ENCODE measurements at places on chromosomes 3 and 15.

- H3K4me3 ChIP-seq: no peak overlapping the region
- H3K27ac ChIP-seq: no peak overlapping the region
- no peak for DNase-seq
- H3K4me1 ChIP-seq: no peaks in the 10 kb centered on the region
Measured at GRCh38 chr3:174873832-174874657, 14.9 kb downstream of the NAALADL2 start.

DNA sequence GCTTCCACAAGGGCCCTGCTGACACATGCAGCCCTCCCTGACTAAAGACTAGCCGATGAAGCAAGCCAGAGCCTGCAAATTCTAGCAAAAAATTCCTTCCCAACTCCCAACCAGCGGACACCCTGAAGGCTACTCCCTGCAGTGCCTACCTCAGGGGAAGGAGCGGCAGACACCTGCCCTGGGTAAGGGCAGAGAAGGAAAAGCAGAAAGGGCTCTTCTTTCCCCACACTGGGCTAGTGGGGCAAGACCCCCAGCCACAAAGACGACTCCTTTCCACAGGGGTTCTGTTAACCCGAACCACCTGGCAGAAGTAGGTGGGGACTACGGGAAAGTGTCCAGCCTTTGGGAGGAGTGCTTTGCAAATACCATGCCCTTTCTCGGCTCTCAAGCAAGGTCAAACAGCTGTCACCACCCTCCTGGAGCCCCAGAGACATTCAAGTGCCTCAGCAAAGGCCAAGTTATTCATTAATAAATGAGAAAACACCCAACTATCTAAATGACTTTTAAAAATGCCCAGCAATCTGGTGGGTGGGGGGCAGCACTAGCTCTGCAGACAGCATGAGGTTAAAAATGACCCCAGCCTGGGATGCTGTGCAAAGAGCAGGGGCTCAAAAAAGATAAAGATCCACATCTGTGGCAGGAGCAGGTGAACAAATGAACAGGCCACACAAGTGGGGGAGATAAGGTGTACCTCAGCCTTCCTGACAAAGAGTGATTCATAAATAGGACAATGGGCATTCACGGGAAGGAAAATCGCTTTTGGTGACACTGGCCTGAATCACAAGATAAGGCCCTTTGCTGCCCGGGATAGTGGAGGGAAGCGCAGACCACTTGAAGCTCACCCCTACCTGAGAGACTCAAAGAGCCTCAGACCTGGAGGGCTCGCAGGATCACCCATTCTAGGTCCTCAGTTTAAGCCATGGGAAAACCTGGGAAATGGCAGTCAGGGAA lies 33.0 kb downstream of the CCDC12 start:
- H3K27me3 ChIP-seq: no peaks in the 10 kb centered on the region
- H3K4me3 ChIP-seq: no peak overlapping the region
- DNase-seq: no peak
- H3K36me3 ChIP-seq: no peaks in the 10 kb centered on the region
- H3K27ac ChIP-seq: no peak overlapping the region

DNA sequence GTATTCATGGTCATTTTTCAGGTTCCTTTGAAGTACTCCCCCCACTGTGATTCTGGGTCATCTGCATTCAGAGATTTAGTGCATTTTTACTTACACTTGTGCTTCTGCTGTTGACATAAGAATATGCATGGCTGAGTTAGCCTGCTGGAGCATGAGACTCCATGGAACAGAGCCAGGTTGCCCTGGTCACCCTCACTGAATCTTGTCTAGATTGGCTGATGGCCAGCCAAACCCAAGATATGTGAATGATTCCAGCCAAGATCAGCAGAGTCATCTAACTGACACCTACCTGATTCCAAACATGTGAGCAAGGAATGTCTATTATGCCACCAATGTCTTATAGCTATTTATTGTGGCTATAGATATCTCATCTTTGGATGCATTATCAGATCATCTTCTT lies 25.1 kb downstream of the DTWD1 start:
- H3K27me3 ChIP-seq: no peaks in the 10 kb centered on the region
- no peaks in the 10 kb centered on the region for H3K36me3 ChIP-seq
- DNase-seq: no peak
- H3K4me3 ChIP-seq: no peak overlapping the region

DNA sequence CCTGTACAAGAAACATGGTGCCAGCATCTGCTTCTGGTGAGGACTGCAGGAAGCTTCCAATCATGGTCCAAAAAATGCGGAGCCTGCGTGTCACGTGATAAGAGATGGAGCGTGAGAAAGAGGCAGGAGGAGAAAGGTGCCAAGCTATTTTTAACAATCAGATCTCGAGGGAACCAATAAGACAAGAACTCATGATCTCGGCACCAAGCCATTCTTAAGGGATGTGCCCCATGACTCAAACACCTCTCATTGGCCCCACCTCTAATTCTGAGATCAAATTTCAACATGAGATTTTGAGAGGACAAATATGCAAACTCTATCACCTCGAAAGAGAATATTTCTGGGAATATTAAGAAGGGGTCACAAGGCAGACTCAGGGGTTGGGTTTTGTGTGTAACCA lies 107.2 kb downstream of the PYDC2 start:
- H3K4me1 ChIP-seq: no peaks in the 10 kb centered on the region
- H3K4me3 ChIP-seq: no peak overlapping the region
- no peak overlapping the region for H3K27ac ChIP-seq
- DNase-seq: peak; percentile 7

DNA sequence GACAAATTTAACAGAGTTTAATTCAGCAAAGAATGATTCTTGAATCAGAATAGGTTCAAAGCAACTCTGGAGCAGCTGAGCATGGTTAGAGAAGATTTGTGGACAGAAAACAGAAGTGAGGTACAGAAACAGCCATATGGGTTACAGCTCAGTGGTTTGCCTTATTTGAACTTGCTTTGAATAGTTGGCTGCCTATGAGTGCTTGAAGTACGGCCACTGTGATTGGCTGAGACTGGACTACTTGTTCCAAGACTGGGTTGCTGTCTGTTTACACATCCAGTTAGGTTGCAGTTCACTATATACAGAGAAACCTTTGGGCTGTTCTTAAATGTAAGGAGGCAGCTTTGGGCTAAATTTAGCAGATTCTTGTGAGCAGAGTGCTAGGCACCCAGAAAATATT lies 79.4 kb upstream of the CADPS start:
- peaks cover 3% of the 10 kb centered on the region for H3K4me1 ChIP-seq
- peak; percentile 9 for DNase-seq
- no peak overlapping the region for H3K27ac ChIP-seq
- H3K4me3 ChIP-seq: no peak overlapping the region

DNA sequence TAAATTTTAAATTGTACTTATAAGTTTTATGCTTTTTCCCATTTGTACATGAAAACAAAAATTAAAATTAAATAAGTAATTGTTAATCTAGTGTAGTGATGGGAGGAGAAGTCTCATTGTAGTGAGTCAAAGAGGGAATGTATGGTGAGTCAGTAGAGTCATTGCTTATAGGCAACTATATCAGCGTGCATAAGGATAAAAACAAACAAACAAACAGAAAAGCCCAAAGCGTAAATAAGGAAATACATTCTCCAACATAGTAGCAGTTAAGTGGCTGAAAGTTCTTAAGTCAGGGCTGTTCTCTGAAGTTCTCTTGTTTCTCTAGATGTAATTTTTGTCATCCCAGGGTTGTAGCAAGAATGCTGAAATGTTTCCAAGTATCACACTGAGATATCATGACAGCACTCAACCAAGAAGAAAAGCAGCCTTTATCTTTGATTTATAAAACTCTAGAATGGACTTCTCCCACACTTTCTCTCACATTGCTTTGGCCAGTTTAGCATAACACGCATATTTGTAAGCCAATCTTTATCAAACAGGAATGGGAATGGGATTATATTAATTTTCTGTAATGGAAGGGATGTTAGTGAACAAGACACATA lies 184.1 kb upstream of the TP63 start:
- H3K4me3 ChIP-seq: no peak overlapping the region

GRCh38 chr15:93073465-93073952 lies 15.5 kb downstream of the RGMA start:
- H3K27ac ChIP-seq: no peak overlapping the region
- H3K4me1 ChIP-seq: peaks cover 7% of the 10 kb centered on the region
- peak; percentile 37 for DNase-seq
- H3K4me3 ChIP-seq: no peak overlapping the region

DNA sequence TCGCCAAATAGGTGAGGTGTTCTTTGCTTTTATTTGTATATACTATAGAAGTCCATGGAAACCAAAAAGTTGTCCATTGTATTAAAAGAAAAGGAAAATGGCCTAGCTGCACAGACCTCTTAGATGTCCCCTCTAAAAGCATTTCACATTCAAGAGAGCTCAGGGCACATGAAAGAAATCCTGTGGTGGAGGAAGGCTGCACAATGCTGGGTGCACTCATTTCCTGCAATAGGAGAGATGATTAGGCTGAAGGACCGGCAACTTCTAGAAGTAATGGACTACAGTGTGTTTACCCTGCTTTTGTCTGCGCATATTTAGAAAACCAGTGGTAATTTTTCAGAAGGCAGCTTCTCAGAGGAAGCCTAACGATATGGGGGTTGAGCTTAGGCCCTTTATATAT lies 25.4 kb downstream of the PPM1L start:
- no peaks in the 10 kb centered on the region for H3K27me3 ChIP-seq
- no peak overlapping the region for H3K27ac ChIP-seq
- H3K36me3 ChIP-seq: no peaks in the 10 kb centered on the region
- H3K4me1 ChIP-seq: no peaks in the 10 kb centered on the region

GRCh38 chr3:104066658-104067057 lies 1300.1 kb upstream of the ALCAM start:
- no peaks in the 10 kb centered on the region for H3K36me3 ChIP-seq
- DNase-seq: peak; percentile 85
- H3K4me3 ChIP-seq: no peak overlapping the region
- H3K27ac ChIP-seq: no peak overlapping the region
- H3K27me3 ChIP-seq: no peaks in the 10 kb centered on the region

- no peaks in the 10 kb centered on the region for H3K27me3 ChIP-seq
- no peaks in the 10 kb centered on the region for H3K4me1 ChIP-seq
- no peak overlapping the region for H3K27ac ChIP-seq
- H3K36me3 ChIP-seq: no peaks in the 10 kb centered on the region
- no peak overlapping the region for H3K4me3 ChIP-seq
Measured at GRCh38 chr3:169563775-169564059, 99.8 kb downstream of the MECOM start.

GRCh38 chr3:13066236-13066635 lies 7.0 kb downstream of the IQSEC1 start:
- H3K4me3 ChIP-seq: no peak overlapping the region
- no peak for DNase-seq
- no peaks in the 10 kb centered on the region for H3K27me3 ChIP-seq
- no peaks in the 10 kb centered on the region for H3K36me3 ChIP-seq

GRCh38 chr3:5768281-5768945 lies 580.9 kb downstream of the EDEM1 start:
- no peaks in the 10 kb centered on the region for H3K27me3 ChIP-seq
- no peaks in the 10 kb centered on the region for H3K4me1 ChIP-seq
- H3K27ac ChIP-seq: no peak overlapping the region
- DNase-seq: no peak
- H3K36me3 ChIP-seq: no peaks in the 10 kb centered on the region

DNA sequence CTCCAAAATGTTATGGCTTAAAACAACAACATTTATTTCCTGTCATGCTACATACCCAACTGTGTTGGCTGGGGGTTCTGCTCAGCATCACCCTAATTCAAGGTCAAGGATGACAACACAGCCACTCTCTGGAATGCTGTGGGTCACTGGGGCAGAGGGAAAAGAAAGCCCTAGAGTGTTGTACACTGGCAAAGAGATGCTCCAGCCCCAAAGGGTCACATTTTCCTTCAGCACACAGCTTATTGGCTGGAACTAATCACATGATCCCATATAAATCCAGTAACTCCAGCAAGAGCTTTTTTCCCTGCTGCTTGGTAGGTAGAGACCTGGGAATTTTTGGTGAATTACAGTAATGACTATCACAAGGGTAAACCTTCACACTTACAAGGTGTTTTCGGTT lies 1041.4 kb downstream of the NTRK3 start:
- no peak overlapping the region for H3K4me3 ChIP-seq
- H3K27me3 ChIP-seq: no peaks in the 10 kb centered on the region
- no peaks in the 10 kb centered on the region for H3K4me1 ChIP-seq
- DNase-seq: no peak
- H3K36me3 ChIP-seq: no peaks in the 10 kb centered on the region

DNA sequence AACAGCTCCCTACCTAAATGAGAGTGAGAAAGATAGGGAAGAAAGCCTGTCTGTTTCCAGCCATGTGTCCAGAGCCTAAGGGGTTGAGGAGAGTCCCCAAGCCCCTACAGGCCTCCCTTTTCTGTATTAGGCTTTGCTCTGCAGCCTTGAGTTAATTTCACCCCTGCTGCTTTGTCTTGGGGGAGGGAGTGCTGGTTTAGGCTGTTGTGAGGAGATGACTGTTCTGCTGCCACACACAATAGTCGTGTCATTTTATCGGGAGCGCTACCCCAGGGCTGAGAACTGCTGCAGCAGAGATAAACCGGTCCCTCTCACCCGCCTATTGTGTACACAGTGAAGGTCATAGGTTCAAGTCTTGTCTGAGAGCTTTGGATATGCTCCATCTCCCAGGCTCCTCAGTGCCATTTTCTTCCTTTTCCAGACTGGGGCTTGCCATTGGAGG lies 1.4 kb downstream of the ZNF609 start:
- DNase-seq: peak; percentile 90
- H3K27ac ChIP-seq: peak overlapping the region; percentile 79

DNA sequence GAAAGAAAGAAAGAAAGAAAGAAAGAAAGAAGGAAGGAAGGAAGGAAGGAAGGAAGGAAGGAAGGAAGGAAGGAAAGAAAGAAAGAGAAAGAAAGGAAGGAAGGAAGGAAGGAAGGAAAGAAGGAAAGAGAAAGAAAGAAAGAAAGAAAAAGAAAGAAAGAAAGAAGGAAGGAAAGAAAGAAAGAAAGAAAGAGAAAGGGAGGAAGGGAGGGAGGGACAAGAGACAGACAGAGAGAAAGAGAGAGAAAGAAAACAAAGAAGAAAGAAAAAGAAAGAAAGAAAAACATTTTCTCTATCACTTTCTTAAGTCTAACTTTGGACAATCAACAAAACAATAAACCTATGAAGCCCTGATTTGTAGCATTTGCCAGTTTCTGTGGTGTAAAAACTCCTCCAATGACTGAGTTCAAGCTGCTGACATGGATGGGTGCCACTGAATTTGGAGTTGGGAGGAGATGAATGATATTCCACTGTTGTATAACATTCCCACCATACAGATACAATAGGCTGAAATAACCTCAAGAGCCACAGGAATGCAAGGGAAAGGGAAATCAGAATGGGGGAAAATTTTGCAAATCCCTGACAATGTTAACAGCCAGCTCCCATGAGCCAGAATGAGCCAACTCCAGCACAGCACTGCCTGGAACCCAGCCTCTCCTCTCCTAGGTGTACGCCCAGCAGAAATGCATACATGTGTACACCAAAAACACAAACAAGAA lies 15.0 kb upstream of the RTP3 start:
- H3K4me1 ChIP-seq: peaks cover 2% of the 10 kb centered on the region
- H3K27me3 ChIP-seq: no peaks in the 10 kb centered on the region
- no peak for DNase-seq
- H3K36me3 ChIP-seq: no peaks in the 10 kb centered on the region

- H3K27me3 ChIP-seq: no peaks in the 10 kb centered on the region
- no peak overlapping the region for H3K27ac ChIP-seq
- H3K4me3 ChIP-seq: no peak overlapping the region
- H3K36me3 ChIP-seq: no peaks in the 10 kb centered on the region
- DNase-seq: no peak
- H3K4me1 ChIP-seq: no peaks in the 10 kb centered on the region
Measured at GRCh38 chr15:39622660-39623516, 42.0 kb downstream of the THBS1 start.
